Stimulated activated CD8-positive, alpha-beta memory T cell treated with anti-CD3 and anti-CD28 coated beads, Interleukin-4, amount 100 ng/mL, for 1 hour (primary cell): ENCODE measurements at places on chromosomes 2 and 18.

GRCh38 chr2:96730212-96730611 lies 9.7 kb downstream of the LMAN2L start:
- no peak for DNase-seq

GRCh38 chr2:47310801-47311560 lies 92.0 kb upstream of the MSH2 start:
- DNase-seq, result no peak

- DNase-seq, result no peak
These were observed 39.1 kb downstream of the CUL3 start for GRCh38 chr2:224545884-224546644.

DNA sequence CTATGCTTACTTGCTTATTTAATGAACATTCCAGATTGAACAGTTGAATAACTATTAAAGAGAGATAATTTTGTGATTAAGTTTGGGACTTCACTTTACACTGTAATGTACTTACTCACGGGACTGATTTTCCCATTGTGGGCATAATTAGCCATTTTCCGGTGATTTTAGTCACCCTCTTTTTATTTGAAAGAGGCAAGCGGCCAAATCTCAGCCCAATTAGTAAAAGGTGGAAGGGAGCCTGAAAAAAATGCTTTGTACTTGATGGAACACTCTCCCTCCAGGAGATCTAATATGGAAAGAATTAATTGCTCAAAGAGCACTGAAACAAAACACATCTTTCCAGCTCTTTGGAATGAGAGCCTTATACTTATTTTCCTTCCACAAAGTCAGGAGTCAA lies 50.2 kb downstream of the CALCRL start:
- DNase-seq, result no peak

GRCh38 chr2:195428673-195429072 lies 228.4 kb upstream of the SLC39A10 start:
- DNase-seq, result no peak

GRCh38 chr18:62536005-62536404 lies 13.2 kb downstream of the ZCCHC2 start:
- no peak for DNase-seq

GRCh38 chr2:200127848-200128247 lies 172.5 kb downstream of the MAIP1 start:
- no peak for DNase-seq
